ENCODE measurements at places on chromosomes 1 and 21.

DNA sequence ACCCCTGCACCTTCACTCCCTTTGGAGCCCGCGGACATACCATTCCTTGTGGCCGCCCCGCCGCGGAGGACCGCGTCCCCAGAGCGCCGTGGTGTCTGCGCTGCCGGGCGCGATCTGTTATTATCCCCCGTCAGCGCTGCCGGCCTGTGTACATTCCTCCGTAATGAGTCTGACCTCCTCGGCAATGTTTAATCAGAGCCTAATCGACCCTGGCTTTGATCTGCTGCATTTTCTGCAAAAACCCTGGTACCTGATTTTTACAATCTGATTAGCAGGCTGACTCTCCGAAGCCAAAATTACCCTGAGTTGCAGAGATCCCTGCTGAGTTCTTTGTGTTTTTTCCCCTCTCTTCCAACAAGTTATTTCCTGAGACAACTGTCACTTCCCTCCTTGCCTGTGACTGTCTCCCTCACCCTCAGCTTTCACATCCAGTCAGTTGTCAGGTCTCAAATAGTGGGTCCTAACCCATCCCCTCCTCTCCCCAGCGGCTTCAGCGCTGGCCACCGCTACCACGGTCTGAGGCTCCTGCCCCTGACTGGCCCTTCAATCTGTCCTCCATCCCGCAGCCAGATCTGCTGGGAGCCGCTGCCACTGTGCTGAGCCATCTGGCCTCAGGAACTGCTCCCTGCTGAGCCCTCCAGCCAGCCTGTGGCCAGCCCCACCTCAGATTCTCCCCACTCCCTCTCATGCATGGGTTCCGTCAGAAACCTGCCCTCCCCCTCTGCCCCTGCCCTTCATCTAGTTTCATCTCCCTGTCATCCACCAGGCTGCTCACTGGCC lies 53.5 kb downstream of the GLIS1 start:
- DNase-seq = peak; percentile 24

DNA sequence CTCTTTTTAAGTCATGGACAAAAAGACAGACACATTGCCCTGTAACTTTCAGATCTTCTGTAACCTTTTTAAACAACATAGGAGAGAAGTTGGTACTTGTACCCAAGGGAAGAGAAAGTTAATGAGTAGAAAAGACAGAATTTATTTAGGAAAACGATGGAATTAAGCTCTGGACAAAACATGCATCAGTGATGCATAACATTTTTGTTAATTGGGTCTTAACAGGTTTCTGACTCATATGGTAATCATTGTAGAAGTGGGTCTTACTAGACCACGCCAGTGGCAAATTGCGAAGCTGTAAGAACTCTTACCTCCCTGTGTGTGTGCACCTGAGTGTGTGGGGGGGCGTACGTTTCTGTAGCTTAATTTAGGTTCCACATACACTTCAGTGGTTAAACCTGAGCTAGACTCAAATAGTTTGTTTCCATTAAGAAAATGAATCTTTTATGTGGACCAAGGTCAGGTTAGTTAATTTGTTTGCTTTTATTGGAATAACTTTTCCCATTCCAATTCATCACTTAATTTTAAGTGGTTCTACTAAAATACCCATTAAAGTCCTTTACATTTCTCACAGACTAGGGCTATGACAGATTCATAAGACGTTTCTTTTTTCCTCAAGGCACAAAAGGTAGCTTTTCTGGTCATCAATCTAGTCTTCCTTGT lies 48.1 kb downstream of the NFIA start:
- DNase-seq = no peak

GRCh38 chr1:34828611-34829010 lies 30.9 kb downstream of the SMIM12 start:
- no peak for DNase-seq

DNA sequence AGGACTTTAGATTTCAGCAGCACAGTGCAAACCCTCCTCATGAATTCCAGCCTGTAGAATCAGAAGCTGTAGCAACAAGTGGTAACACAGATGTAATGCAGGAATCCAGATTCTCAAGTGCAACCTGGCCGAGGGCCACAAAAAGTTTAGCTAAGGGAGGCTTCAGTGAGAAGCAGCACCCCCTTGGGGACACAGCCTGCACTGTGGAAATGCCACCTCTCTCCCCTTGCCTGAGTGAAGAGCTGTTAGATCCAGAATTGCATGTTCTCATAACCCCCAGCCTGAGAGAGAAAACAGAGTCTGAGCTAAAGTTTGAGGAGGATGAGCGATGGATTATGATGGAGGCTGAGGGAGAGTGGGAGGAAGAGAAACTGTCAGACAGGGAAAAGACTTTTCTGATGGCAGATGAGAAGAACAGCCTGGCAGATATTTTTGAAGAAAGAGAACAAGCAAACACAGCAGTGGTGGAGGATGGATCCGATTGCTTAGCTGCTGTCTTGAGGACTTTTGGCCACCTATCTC lies 80.5 kb upstream of the BMP8A start:
- DNase-seq = peak; percentile 99

GRCh38 chr1:77263708-77264107 lies 18.1 kb upstream of the AK5 start:
- DNase-seq = no peak

GRCh38 chr1:40096977-40097782 lies at the start of gene PPT1:
Gene PPT1 (minus strand): TSS chr1:40097252. CDS start chr1:40097238, 14 bp downstream.
- peak; percentile 61 for DNase-seq

DNA sequence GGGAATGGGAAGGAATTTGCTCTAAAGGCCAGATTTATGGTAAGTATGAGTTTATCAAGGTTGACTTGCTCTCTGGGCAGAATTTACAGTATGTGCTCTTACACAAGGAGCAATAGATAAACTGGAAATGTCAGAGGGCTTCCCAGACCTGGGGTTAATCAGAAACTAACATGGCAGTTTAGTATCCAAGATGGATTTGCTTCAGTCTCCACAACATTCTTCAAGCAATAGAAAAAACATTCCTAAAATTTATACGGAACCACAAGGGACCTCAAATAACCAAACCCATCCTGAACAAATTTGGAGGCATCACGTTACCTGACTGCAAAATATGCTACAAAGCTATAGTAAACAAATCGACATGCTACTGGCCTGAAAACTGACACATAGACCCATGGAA lies 606.7 kb upstream of the CHRM3 start:
- no peak for DNase-seq

- DNase-seq = no peak
These were observed 222.2 kb downstream of the NRIP1 start for GRCh38 chr21:14842601-14843000.

GRCh38 chr1:48329486-48329885 lies 107.0 kb downstream of the SLC5A9 start:
- no peak for DNase-seq

DNA sequence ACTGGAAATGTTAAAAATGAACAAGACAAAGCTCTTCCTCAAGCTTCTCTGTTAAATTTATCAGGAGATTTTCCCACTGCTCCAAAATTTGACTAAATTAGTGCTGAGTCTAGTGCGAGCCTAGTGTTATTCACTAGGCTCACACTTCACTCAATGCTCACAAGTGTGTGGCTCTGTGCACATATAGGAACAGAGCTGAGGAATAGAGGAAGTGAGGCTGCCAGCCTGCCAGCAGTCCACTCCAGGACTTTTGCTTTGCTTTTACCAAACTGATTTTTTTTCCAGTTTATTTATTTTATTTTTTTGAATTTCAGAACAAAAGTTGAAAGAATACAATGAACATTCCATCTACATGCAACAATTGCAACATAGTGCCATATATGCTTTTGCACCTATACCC lies 87.2 kb downstream of the VAV3 start:
- no peak for DNase-seq

GRCh38 chr1:99397863-99398262 lies 133.6 kb downstream of the PLPPR4 start:
- no peak for DNase-seq

DNA sequence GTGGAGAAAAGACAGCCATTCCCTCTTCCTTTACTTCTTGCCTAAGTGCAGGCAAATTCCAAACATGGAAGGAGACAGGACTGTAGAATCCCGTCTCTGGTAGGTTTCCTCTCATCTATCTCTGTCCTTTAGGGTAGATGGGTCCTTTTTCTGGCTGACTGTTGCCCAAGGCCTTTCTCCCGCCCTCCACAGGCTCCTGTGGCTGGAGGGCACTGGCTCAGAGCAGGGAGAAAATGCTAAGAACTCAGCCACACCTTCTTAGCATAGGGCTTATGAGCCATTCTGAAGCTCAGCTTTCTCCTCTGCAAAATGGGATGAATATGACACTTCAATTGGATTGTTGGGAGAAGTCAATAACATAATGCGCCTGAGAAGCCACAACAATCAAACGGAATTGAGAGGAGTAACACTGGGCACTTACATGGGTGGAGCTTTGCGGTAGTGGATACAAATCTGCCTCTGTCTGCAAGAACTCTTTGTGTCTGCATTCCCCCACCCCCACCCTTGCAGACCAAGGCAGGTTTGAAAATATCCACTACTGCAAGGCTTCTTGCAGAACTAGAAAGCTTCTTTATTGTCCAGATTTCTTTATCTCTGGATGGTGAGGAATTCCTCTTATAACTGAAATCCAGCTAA lies 94.7 kb downstream of the CSMD2 start:
- DNase-seq = no peak

GRCh38 chr21:41196993-41197392 lies 29.0 kb downstream of the BACE2 start:
- no peak for DNase-seq

DNA sequence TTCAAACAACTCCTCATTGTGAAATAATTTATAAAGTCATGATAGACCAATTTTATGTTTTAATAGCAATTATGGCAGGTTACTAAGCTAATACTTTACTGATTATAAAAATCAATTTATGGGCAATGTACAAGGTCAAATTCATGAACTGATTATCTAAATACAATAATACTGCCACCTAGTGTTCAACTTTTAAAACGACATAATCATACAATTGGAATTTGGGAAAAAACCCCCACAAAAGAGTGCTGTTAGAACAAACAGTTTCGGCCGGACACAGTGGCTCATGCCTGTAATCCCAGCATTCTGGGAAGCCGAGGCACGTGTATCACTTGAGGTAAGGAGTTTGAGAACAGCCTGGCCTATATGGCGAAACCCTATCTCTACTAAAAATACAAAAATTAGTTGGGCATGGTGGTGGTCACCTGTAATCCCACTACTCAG lies 14.0 kb downstream of the GTF2B start:
- peak; percentile 58 for DNase-seq

GRCh38 chr1:166330096-166330495 lies 163.3 kb upstream of the FAM78B start:
- DNase-seq = no peak

DNA sequence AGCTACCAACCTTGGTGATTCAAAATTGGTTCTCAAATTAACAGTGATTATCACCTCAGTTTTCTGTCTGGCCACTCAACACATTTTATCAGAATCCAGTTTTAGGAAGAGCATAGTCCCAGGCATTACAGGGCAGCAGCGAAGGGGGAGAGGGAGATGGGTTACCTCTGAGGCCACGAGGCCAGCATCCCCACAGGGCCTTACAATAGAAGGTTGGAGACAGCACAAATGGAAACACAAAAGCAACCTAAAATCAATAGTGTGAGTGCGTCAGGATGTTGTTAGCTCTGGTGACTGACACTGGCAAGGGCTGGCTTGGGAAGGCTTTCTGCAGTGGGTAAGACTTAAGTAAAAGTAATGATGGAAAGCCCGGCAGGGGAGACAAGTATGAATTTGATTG lies 79.5 kb downstream of the JAK1 start:
- no peak for DNase-seq

DNA sequence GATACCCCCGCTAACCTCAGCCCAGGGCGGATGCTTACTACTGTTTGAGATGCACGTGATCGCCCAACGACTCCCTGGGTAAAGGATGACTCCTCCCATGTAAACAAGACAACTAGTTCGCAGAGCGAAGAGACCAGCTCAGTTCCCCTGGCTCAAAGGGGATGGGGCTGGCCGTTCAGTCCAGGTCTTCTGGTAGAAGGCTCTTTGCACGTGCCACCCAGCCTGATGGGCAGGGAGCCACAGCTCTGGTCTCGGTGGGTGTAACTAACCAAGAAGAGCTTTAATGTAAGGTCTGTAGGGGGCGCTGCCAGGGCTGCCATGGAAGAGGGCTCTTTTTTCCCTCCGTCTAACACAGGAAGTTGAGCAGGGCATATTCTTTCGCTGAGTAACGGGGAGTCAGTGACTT lies 49.4 kb upstream of the PARP1 start:
- DNase-seq = no peak

GRCh38 chr1:214727274-214727673 lies 124.3 kb downstream of the CENPF start:
- DNase-seq = no peak

GRCh38 chr1:243980471-243980870 lies 70.6 kb upstream of the ZBTB18 start:
- no peak for DNase-seq

DNA sequence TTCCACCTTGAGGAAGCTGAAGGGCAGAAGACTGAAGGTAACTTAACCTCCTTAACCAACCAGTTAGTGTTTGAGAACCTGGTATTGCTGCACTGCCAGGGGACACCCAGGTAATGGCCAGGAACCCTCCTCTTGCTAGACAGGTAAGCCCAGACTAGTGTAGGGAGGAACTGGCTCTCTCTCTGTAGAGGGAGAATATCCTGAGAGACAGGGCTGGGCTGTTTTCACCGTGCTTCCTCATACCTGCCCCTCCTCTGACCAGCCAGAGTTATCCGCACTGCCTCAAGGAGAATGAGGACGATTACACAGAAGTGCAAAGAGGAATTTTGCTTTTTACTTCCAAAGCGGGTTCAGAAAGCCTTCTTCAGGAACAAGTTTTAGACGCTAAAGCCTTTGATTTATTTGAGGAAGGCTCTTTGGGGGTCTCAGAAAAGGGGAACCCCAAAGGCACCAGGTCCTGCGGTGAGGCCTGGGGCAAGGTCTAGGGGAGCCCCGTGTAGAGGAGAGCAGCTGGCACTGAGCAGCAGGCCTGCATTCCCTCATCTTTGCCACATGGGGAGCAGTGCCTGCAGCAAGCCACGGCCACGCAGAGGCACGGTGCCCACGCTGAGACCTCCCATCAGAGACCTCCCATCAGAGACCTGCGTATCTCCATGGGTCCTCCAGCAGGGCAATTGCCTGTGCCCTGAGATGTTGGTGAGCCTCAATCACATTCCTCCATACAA lies 13.5 kb downstream of the GNG4 start:
- DNase-seq = no peak

- DNase-seq = no peak
These were observed 34.2 kb upstream of the ETS2 start for GRCh38 chr21:38771536-38771935.

- DNase-seq = no peak
These were observed 51.2 kb upstream of the SYNC start for GRCh38 chr1:32753532-32754316.

DNA sequence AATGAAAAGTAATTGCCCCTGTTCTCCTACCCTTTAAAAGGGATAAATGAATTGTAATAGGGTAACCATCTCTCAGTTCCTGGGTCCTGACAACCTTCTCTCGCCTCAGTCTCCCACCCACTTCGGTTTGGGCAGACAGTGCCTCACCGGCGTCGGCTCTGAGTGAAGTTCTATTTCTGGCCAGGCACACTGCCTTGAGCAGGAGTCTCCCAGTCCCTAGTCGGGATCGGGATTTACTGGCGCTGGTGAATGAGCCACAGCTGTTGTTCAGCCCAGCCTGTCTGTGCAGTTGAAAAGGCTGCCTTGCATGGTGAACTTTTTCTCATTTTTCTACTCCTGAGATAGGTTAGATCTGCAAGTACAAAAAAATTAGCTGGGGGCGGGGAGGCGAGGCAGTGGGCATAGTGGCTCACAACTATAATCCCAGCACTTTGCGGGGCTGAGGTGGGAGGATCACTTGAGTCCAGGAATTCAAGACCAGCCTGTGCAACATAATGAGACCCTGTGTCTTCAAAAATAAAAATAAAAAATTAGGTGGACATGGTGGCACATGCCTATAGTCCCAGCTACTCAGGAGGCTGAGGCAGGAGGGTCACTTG lies 7.4 kb downstream of the PLEKHM2 start:
- no peak for DNase-seq

All from NCI-H1694 treated with DMSO at 0.1 percent for 48 hours (cell line).